ENCODE measurements at places on chromosomes 11 and 22.

GRCh38 chr11:133830931-133831907 lies 14.1 kb downstream of the SPATA19 start:
- no peak for DNase-seq

DNA sequence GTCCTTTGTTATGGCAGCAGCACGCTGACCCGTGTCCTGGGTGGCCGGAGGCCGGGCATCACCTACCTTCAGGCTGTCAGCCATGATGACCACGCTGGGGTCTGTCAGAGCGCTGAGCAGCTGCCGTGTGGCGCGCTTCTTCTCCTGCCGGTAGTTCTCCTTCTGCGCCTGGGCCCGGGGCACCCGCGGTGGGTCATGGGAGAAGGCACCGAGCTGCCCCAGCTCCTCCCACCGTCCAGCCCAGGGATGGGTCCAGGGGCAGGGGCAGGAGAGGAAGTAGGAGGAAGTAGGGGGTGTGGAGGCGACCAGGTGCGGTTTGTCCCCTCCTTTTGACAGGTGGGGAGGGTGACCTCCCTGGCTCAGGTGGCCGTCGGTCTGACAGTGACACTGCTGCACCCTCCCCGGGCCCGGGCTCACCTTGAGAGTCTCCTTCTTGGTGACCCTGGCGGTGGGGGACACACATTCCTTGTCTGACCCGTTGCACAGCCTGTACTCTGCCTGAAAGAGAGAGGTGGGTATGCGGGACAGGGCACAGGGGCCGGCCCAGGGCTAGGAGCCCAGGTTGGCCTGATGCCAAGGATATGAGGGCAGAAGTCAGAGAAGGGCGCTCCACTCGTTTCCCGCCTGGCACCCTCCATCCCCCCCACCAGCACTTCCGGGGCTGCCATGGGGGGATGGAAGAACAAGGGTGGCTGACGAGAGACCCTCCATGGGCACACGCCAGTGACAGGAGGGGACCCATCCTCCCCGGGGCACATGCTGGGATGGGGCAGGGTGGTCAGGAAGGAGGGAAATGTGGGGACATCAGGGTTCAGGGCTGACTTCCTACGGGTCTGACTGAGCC lies 43.0 kb downstream of the OSBPL5 start:
- DNase-seq = no peak

DNA sequence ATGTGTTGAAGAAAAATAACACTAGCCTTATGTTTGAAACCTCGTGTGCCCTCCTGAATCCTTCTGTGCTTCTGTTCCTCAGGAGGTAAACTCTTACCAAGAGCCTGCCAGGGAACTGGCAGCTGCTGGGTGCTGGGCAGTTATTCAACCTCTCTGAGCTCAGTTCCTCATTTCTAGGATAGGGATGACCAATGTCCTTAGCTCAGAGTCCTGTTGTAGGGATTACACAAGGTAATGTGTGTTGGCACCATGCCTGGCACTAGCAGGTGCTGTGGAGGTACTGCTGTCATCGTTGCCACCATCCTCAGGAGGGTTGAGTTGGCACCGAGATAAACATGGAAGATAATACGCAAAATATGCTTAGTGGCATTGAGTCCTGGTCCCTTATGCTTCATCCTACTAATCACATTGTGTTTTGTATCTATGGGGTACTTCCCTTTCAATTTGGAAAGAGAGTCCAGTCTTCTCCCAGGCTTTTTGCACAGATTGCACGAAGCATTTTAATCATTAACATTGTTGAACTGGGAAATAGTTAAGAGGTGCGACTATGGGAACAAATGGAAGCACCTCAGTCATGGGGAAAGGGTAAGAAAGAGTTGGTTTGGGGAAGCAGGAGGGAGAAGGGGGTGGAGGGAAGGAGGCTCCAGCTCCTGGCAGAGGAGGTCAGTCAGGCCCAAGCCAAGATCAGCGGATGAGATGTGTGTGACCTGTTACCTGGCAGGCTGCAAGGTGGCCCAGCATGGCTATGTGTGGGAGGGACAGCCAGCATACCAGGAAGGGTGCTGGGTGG lies 56.7 kb downstream of the CABIN1 start:
- DNase-seq = no peak

DNA sequence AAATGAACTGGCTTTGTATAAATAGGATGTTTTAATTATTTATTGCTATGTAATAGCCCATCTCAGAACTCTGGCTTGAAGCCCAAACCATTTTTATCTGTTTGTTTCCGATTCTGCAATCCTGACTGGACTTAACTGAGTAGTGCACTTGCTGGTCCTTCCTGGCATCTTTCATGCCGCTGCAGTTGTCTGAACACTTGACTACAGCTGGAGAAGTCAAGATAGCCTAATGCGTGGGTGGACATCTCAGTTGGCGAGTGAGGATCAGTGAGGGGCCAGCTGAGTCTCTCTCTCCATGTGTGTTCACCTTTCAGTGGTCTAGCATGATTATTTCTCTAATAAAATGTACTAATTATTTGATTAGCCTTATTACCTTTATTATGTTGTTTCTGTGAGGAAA lies 105.8 kb downstream of the PRMT3 start:
- DNase-seq = no peak

DNA sequence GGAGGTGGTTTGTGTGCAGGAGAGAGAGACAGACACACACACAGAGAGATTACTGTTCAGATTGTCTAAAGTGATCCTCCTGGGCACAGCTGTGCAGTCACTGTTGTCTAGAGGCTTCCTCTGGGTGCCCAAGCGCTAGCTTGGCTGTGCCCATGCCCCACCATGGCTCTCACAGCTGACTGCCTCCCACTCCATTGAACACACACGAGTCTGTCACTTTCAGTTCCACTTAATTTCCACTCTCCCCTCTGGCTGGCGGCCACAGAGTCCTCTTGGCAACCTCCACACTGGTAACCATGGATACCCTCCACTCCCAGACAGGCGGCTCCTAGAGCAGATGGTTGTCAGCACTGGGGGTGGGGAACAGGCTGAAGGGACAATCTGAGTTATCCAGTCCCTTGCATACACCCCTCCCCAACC lies 29.1 kb downstream of the MAP6 start:
- DNase-seq = no peak

GRCh38 chr11:20388096-20389055 lies 860 bp downstream of the PRMT3 start:
- no peak for DNase-seq

- DNase-seq = no peak
Measured at GRCh38 chr11:34724973-34725372, 104.1 kb downstream of the EHF start.

GRCh38 chr11:124840666-124841065 lies 24.6 kb upstream of the ROBO3 start:
- DNase-seq = no peak

DNA sequence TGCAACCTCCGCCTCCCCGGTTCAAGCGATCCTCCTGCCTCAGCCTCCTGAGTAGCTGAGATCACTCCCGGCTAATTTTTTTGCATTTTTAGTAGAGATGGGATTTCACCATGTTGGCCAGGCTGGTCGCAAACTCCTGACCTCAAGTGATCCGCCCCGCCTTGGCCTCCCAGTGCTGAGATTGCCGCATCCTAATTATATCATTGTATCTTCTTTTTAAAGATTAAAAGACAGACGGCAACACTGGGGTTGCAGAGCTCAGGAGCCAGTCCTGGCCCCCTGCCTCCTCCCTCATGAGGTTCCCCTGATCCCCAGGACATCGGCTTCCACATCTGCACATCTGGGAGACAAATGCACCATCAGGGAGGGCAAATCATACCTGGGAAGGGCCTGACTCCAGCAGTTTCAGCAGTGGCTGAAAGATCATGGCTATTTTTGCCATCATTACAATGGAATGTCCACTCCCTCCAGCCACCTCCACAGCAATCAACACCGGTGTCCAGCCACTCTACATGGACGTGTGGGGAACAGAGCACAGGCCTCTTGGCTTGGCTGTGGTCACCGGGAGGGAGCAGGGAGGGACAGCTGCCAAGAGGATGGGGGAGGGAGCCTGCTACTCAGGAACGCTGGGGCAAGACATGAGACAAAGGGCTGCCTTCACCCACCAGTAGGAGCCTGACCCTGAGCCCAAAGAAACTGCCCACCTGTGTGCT lies 9.2 kb upstream of the CELSR1 start:
- no peak for DNase-seq

DNA sequence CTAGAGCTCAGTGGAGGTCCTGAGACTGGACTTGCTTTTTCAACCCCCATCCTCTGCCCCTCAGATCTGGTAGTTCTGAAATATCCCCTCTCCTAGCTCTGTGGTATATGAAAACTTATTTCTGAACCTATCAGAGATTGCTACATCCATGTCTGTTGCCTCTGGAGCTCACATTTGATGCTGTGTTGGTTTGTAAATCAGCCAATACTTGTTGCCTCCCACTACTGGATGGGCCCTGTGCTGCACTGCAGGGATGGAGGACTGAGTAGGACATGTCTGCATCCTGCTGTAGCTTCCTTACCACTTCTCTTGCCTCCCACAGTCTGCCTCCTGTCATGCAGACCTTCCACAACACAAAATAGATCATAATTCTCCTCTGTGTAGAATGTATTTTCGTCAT lies 5.2 kb downstream of the OLFML1 start:
- DNase-seq = no peak

- DNase-seq = peak; percentile 30
Measured at GRCh38 chr11:86183694-86184093, 60.9 kb upstream of the EED start.

DNA sequence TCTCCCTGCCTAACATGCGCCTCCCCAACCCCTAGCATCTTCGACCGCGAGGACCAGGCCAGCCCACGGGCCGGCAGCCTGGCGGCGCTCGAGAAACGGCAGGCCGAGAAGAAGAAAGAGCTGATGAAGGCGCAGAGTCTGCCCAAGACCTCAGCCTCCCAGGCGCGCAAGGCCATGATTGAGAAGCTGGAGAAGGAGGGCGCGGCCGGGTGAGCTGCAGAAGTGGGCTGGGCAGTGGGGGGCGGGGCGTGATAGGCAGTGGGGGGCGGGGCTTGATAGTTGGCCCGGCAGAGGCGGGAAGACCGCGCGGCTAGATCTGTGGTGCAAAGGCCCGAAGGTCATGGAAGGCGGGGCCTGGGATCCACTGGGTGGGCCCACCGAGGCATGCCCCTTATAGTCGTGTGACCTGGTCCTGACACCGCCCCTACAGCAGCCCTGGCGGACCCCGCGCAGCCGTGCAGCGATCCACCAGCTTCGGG lies 8.7 kb downstream of the SELENOM start:
- no peak for DNase-seq

DNA sequence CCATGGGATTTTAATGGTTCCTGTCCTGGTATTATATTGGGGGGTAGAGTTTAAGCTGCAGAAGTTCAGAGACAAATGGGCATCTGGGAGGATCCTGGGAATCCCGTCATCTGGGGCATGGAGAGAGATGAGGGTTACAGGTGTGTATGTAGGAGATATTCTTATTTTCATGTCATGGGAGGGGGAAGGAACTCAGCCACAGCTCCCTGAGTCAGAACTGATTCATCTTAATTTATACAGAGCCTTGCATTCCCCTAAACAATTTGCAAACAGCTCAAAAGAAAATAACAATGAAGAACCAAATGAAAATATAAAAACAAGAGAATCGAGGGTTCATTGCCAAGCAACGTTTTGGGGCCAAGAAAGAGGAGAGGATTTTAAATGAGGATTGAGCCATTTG lies 155.9 kb upstream of the TBCEL start:
- DNase-seq = no peak

DNA sequence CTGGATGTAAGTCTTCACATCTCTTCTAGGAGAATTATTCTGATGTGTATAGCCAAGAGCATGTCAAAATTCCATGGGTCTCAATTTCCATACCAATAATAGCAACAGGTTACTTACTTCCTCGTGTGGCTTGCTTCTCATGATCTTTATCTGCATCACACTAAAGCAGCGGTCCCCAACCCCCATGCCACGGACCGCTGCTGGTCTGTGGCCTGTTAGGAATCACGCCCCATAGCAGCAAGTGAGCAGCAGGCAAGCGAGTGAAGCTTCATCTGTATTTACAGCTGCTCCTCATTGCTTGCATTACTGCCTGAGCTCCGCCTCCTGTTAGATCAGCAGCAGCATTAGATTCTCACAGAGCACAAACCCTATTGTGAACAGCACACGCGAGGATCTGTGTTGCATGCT lies 28.9 kb upstream of the SLC25A1 start:
- no peak for DNase-seq

DNA sequence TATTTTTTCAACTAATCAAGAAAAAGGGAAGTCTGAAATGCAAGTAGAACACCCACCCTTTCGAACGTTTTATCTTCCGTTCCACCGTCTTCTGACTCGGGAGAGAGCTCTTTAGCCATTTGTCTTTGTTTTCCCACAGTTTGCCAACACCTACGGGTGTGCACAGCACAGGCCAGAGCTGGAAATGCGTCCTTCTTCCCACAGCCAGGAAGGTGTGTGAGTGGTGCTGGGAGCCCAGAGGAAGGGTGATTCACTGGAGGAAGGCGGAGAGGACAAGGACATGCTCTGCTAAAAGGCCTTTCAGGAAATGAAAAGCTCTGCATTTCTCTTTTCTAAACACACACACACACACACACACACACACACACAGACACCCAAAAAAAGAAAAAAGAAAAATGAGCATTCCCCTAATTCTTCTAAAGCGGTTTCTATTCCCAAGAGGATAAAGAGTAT lies 18.5 kb downstream of the ENDOD1 start:
- no peak for DNase-seq

DNA sequence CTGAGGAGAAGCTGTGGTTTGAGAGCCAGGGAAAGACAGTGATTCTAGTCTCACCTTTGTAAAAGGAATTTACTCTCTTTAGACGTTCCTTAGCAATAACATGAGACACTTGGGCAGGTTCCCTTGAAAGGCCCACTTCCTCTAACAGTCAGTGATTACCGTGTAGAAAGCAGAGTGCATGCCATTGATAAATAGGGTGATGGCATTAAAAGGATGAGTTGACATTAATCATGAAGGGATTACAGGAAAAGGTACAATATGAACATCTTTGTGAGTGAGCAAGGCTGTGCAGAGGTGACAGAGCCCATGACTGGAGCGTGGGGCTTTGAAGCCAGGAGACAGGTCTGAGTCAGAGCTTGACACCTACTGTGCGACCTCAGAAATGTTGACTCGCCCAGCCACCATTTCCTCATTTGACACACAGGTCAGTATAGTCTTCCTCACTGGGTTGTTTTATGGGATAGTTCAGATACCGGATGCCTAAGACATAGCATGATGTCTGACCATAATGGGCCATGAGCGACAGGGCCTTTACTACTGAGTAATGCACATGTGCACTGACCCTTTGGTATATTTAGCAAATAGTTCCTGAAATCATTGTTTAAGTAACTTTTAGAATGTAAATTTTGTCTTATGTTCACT lies 341.7 kb upstream of the MTNR1B start:
- no peak for DNase-seq

DNA sequence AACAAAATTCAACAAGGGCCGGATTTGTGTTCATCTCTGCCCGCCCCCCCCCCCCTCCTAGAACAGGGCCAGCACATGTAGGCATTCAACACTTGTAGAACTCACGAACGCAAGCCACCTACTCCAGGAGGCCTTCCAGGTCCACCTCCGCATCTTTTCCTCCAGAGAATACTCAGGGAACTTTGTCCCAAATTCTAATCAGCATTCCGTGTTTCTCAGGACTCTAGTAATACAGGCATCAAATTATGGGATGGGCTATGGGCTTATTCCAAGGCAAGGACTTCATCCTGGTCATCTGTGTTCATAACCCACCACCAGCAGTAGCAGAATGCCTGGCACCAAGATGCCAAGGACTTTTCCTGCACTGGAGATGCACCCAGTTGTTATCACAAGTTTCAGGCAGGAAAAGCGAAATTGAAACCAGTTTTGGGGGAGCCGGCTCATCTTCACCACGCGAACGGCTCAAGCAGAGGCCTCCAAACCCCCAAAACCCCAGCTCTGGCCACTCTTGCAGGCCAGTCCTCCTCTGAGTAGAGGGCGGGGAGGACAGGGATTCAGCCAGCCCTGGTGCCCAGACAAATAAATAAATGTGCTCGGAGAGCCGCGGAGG lies 462 bp downstream of the UBE2L6 start:
- no peak for DNase-seq

GRCh38 chr11:121539000-121539399 lies 86.2 kb upstream of the SORL1-AS1 start:
- DNase-seq = no peak

All from stimulated activated CD4-positive, alpha-beta T cell treated with anti-CD3 and anti-CD28 coated beads, Interleukin-2, amount 100 ng/mL, for 24 hours (primary cell).